ENCODE measurements at places on chromosomes 13 and 19.

DNA sequence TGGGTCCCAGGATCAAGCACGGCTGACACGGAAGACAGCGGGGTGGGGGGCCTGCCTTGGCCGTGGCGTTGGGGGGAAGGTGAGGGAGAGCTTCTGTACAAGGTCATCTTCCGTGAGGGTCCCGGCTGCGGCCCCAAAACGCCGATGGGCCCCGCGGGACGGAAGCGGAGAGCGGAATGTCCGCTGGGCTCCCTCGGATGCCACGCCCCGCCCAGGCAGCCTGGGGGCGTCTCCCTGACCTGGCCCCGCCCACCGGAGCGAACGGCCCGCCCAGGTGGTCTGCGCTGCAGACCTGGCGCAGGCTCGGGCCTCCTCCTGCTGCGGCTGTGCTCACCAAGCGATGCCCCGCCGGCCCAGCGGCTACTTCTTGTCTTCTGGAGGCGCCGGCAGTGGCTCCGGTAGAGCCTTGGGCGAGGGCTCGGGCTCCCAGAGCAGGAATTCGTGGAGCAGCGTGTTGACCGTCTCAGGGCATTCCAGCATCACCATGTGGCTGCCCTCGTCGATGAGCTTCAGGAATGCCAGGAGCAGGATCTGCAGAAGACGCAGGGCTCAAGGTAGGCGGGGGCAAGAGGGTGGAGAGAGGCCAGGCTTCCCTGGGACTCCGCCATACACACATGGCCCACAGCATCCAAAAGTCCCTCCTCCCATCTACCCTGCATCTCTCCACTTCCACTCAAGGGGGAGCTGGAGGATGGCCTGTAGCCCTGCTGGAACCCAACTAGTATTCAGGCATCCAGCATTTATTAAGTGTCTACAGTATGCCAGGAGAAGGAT lies 10.7 kb downstream of the ABHD8 start:
- DNase-seq = peak; percentile 88

DNA sequence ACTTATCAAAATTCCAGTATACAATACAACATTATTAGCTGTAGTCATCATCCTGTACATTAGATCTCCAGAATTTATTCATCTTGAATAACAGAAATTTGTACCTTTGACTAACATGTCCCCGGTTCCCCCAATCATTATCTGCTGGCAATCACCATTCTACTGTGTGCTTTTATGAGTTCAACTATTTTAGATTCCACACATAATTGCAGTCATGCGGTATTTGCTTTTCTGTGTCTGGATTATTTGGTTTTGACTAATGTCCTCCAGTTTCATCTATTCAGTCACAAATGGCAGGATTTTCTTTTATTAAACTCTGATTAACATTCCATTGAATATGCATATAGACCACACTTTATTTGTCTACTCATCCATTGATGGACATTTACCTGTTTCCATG lies 530.7 kb upstream of the SLITRK1 start:
- no peak for DNase-seq

GRCh38 chr13:20583803-20584293 lies 16.9 kb downstream of the IFT88 start:
- DNase-seq = no peak

DNA sequence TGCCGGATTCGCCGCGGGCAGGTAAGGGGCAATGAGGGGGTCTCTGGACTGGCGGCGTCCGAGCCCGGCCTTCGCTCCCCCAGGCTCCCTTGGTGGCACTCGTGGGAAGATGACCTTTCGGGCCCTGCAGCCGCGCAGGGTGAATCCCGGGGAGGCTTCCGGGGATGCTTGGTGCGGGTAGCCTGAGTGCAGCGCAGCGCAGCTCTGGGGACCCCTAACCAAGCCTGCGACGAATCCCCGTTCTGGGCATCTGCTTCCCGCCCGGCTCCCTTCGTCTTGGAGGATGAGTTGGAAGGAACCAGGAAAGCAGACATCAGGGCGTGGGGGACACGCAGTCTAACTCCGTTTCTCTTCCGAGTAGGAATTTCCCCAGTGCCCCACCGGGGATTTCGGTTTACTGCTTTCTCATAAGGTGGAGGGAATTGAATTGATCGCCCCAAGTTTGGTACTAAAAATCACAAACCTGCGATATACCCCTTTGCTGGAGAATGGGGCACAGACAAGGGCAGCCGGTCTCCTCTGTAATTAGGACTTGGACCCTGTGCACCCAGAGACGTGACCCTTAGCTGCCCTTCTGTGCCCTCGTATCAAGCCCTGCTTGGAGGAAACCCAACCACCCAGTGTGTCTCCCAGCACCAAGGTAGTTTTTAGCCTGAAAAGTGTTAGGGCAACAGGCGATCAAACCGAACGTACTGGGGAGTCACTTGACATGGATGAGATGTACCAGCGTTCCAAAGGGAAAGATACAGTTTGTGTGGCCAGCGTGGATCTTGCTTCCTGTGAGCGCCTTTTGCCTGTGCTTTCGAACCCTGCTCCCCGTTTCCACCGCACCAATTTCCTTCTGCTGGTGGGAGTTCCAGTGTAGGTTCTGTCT lies 1.0 kb downstream of the GPC5 start:
- DNase-seq = no peak

- no peak for DNase-seq
Measured at GRCh38 chr13:36163809-36164308, 32.7 kb upstream of the DCLK1 start.

DNA sequence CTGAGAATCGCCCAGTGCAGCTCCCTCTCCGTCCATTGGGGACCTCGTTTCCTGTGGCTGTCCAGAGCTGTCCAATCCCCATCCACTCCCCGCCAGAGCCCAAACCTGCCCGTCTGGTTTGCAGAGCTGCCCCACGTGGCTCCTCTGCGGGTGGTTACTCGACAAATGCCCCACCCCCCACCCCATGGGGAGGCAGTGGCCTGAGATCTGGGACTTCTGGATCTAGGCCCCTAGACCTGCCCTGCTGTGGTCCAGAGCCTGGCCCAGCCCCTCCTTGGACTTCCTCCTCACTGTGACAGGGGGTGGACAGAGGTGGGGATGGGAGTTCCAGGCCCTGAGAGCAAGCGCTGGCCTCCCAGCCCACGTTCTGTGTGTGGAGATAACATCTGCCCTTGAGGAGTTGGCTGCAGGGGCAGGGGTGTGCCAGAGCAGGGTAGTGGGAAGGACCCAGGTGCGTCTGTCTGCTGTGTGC lies 29.1 kb downstream of the PAK4 start:
- DNase-seq = no peak

- DNase-seq = peak; percentile 17
Measured at GRCh38 chr19:23527797-23528196, 132.5 kb upstream of the ZNF91 start.

- peak; percentile 58 for DNase-seq
Measured at GRCh38 chr19:46616631-46617322, 8.1 kb downstream of the PTGIR start.

DNA sequence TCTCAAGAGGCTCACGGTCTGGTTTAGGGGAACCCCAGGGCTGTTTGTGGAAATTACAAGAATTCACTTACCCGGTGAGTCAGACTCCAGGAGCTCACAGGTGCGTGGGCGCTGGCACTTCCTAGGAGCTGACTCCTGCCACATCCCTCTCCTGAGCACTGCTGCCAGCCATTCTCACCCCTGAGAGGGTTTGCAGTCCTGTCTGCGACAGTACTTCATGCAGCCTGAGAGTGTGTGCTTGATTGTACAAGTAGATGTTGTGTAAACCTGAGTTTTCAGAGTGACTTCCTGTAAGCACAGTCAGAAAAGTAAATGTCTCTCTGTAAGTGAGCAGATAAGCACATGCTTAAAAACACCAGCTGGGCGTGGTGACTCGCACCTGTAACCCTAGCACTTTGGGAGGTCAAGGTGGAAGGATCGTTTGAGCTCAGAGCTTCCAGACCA lies 8.1 kb downstream of the MRPL4 start:
- DNase-seq = peak; percentile 69

- DNase-seq = peak; percentile 79
Measured at GRCh38 chr13:87671031-87671752, at the start of gene SLITRK5. Gene SLITRK5 (plus strand): TSS chr13:87671371. CDS start chr13:87675389, 4,018 bp downstream.

DNA sequence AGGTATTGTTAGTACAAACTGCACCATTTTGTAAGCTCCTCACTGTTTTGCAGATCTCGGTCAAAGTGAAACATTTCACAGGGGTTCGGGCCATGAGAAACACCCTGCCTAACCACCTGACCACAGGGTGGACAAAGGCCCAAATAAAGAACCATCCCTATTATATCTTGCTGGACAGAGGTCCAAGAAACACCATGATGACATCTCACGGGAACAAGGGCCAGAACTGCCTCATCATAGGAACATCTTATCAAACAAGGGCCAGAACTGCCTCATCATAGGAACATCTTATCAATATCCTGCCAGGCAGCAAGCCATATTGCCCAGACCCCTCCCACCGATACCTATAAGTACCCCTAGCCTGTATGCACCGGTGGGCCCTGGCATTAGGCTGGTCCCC lies 99.7 kb downstream of the PCDH9 start:
- DNase-seq = no peak

GRCh38 chr13:38686577-38687245 lies at the start of gene FREM2:
Gene FREM2 (plus strand): TSS chr13:38687077. CDS start chr13:38687345, 268 bp downstream.
- no peak for DNase-seq

DNA sequence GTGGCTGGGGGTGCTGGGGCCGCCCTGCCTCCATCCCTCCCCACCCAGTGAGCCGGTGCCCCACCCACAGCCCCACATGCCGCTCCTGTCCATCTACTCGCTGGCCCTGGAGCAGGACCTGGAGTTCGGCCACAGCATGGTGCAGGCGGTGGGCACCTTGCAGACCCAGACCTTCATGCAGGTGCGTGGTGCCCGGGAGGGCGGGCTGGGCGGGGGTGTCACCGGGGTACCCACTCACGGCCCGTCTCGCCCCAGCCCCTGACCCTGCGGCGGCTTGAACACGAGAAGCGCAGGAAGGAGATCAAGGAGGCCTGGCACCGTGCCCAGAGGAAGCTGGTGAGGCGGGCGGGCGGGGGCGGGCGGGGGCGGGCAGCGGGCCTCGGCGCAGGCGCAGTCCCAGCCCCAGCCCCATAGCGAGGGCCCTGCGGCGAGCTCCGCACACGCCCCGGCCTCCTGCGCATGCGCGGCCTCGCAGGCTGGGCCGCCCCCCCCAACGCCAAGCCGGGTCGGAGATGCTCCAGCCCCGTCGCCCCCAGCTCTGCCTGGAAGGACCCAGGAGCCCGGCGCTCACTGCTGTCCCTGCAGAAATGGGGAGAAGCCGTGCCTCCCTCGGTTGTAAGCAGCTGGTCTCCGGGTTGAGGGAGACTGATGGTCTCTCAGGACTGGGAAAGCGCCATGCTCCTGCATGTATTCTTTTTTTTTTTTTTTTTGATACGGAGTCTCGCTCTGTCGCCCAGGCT lies 7.7 kb downstream of the ARHGAP45 start:
- DNase-seq = peak; percentile 90

- DNase-seq = no peak
Measured at GRCh38 chr13:74464670-74465069, 330.5 kb upstream of the KLF12 start.

DNA sequence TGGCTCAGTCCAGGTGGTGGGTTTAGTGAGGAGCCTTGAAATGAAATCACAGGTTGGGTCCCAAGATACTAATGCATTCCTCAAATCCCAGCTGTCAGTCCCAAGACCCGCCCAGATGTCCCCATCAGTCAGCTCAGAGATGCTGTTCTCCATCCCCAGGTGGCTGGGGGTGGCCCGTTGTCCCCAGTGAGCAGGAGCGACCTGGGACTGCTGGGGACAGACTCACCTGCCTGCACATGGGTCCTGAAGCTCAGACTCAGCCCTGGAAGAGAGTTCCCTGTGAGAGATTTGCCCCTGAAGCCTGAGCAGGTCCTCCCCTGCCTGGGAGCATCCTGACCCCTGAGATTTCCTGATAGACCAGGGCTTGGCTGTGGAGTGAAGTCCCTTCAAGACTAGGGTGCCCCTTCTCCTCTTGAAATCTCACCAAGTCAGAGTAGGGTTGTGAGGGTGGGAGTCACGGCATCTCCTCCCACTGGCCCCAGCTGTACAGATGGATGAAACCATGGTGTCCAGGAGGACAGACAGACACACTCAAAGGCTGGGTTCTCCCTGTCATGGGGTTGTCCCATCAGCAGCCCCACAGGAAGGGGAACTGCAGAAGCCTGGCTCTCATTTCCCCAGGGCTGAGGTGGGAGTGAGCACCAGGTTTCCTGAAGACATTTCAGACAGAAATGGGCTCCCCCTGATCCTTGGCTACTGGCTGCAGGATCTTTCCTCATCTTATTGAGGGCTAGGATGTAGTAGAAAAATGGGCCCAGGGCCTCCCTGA lies 14.4 kb downstream of the LILRA5 start:
- DNase-seq = no peak

DNA sequence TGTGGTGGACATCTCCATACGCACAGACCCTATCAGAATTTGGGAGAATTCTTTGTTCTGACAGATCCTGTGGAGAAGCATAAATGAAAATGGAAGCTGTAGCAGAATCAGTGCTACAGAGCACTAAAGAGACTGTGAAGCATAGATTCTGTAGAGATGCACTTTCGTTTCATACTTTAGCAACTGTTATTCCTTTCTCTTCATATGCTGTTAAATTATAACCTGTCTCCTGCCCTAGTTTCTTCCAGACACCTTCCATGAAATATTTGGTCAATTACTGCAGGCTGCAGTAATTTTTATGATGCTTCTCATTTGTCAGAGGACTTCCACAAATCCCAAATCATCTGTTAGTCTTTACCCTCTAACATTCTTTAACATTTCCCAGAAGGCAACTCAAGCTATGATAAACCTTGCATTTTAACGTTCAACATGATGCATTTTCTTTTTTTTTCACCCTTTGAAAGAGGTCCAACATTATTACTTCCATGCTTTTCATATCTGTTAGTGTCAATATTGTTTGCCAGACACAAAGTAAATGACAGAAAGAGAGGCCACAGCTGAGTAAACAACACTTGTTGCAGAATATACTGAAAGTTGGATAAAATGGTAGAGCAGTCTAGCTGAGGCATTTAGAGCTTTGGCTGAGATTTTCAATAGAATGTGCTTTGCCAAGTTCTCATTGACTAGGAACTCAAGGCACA lies 412.7 kb downstream of the LMO7 start:
- DNase-seq = no peak

DNA sequence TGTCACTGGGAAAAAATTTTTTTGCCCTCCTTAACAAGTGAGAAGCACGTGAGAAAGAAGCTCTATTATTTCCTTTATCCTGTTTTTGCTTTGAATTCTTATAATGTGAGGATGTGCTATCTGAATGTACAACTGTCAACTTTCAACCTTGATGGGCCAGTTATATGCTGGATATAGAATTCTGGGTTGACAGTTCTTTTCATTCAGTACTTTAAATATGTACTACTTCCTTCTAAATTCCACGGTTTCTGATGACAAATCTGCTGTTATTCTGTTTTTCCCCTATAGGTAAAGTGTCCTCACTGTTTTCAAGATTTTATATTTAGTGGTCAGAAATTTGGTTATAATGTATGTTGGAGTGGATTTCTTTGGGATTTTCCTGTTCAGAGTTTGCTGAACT lies 29.9 kb downstream of the ZDHHC20 start:
- no peak for DNase-seq

DNA sequence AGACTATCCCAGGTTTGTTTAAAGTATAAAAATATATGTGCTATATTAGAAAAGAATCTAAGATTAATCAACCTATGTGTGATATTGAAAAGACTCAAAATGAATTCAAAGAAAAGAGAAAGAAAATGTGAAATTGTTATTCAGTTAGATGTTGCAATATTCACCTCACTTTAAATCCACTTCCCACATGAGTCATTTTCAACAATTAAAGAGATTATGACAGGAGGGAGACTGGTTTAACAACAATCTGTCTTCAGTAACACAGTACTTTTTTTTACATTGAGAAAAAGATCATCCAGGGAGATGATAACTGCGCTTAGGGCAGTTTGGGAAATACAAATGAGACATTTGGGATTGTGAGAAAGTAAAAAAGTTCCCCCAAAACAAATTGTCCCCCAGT lies 1246.2 kb downstream of the SLITRK1 start:
- no peak for DNase-seq

GRCh38 chr13:30859326-30859725 lies 46.7 kb upstream of the MEDAG start:
- DNase-seq = no peak

- no peak for DNase-seq
Measured at GRCh38 chr13:113950451-113951245, 23.2 kb downstream of the C13orf46 start.
